Sciatic nerve (tissue), 2 donors: ENCODE measurements at places on chromosomes 3 and 15.

DNA sequence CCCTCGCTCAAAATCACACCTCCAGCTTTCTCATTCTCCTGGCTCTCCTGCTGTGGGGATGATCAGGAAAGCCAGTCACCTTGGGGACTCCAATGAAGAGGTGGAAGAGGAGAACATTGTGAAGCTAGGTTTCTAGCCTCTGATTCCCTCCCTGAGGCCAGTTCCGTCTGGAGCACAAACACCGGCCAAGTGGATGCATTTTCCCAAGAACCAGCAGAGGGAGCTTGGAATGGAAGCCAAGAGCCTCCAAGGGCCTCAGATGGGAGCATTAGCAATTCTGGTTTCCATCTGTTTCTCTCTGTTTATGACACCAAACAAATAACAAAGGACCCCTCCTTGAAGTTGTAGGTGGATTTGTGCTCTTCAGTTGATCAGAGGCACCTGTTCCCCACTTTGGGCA, 40.6 kb upstream of the NMNAT3 start:
- no peak for DNase-seq

DNA sequence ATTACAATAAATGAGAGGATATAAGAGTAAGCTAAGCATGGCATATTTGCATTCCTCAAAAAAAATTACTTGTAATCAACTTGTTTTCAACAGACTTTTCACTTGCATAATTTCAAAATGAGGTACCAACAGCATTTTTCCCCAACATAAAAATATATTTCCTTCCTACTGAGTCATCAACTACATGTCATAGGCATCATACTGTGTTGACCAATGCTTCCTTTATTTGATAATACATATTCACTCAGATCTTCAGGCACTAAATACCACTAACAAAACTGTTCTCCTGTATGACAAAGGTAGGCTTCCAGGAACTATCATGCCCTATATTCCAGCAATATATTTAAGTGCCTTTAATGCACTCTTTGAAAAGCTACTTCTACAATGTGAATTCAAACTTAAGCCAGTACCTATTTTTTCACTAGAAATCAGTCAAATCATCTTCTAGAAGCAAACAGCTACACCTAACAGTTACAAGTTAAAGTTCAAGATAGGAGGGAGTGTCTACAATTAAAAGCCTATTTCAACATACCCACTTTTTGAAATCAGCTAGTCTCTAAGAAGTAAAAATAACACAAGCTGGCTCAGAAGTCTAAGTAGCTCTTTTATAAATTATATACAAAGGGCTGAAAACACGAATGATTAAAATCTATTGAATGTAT, 11.3 kb downstream of the ADAM10 start:
- no peak for DNase-seq

GRCh38 chr15:92565351-92566125, 90.0 kb downstream of the FAM174B start:
- no peak for DNase-seq

DNA sequence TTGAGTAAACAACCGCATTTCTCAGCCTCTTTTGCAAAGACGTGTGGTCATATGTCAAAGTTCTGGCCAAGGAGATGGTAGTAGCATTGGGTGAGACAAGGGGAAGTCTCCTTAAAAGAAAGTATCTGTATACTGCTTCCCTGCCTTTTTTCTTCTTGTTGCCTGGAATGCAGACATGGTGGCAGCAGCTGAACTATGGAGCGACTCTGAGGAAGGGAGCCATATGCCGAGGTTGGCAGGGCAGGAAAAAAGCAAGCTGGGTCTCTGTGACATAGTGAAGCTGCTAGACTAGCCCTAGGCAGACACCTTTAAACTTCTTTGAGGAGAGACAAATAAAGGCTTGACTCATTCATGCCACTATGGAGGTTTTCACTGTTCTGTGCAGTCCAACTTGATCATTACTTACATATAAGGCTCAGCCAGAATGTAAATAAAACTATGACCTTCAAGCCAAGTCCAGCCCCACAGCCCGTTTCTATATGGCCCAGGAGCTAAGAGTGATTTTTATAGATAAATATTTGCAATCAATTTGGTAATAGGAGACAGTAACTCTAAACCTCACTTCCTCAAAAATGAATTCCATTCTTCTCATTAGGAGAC, 30.6 kb upstream of the PRICKLE2 start:
- DNase-seq, result no peak

DNA sequence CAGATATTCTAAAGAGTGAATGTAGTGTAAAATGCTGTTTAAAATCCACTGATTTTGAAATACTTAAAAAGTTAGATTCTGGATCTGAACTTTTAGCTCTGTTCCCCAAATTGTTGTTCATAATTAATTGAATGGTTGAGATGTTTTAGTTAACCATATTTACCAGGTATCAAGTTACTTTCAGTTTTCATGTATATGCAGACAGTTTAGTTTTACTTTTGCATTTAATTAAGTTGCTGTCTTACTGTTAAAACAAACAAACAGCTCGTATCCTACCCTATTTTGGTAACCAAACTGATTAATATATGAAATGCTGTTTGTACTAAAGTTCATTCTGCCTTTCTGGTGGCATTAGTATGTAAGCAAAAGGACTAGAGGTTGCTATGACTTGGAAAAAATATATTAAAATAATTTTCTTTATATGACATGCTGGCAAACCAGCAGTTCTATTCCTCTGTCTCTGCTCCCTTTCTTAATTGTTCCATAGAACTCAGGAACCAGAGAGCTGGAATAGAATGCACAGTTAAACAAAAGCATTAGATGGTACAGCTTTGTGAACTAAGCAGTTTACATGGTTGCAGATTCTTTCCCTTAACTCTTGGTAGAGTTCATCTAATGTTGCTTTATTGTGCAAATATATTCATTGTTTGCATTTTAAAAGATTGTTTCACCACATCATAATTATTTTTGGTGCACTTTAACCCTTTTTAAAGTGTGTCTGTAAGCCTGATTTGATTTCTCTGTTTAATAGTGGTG, 39.5 kb upstream of the SCAANT1 start:
- DNase-seq, result no peak

DNA sequence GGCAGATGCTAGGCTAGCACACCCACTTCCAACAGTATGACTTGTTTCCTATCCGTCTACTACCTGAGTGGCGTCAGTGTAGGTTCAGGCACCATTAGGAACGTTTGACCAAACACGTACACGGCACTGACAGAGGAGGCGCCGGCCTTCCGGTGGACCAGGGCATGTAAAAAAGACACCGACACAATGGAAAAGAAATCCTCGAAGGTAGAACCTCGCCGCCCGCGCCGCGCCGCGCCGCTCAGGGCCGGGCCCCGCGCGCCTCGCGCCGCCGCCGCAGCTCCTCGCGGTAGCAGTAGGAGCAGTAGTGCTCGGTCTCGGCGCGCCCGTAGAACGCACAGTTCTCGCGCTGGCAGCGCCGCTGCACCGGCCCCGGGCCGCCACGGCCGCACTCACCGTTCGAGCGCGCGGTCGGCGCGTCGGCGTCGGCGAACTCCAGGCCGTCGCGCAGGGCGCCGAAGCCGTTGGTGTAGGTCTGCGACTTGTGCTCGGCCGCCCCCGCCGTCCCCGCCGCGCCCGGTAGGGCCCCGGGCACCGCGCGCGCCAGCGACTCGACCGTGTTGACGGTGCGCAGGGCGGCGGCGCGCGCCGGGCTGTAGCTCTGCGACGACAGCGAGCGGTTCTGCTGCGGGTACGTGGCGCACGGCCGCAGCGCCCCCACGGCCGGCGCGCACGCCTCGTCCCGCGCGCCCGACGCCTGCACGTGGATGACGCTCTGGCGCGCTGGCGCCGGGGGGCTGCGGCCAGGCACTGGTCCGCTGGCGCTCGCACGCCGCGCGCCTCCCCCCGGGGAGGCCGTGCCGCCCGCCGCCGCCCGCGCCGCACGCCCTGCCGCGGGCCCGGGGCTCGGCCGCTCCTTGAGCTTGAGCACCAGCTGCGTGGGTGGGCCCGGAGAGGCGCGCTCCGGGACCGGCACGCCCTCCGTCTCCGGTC, 156.7 kb downstream of the KLF13 start:
- no peak for DNase-seq

DNA sequence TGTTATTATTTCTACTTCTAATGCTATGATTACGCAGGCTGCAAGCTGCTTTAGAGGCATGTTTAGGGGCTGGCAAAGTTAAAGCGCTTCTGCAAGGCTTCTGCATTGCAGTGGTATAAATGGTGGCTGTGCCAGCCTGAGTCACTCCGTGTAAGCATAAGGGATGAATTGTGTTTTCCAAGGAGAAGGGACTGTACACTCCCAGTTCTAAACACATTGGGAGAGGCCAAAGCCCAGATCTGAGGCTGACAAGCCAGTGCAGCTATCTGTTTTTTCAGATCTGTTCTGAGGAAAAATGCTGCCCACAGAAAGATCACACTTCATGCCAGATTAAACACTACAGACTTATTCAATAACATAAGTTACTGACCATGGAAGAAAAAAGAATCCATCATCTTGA, 83.8 kb downstream of the PRICKLE2 start:
- no peak for DNase-seq

DNA sequence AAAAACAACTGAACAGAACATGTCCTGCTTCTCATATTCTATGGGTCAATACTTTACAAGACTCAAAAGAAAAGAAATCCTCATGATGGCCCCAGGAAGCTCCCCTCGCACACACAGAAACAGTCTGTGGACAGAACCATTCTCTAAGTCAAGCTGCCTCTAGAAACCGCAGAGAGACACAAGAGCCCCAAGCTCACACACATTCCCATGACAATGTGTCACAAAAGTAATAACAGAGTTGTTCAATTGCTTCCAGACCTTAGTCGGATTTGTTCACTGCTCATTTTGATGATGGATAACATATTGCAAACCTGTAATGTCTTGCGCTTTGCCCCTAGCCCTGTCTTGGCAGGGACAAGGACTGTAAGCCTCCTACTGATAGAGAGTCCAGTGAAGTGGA, 60.9 kb downstream of the UMPS start:
- no peak for DNase-seq

- DNase-seq, result no peak
Observed at GRCh38 chr15:29361560-29361959, 91.9 kb upstream of the NSMCE3 start.

- no peak for DNase-seq
Observed at GRCh38 chr3:69283496-69283895, 102.4 kb downstream of the FRMD4B start.

DNA sequence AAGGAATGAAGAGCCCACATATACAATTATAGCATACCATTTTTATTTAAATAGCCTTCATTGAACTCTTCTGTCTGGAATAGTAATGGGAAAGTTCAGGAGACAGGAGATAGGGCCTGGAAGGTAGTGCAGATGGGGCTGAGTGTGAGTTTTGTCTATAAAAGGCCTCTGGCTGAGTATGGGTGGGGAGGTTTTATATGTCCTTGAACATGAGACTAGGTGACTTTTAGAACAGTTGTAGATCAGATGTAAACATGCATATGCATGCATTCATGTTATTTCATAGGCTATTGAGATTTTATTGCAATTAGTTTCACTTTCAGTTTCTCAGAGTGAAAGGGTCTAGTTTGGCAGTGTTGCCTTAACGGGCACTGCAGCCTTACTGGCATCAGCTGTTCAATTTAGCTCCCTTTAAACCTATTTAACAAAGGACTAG, 27.1 kb downstream of the CGGBP1 start:
- DNase-seq, result no peak

DNA sequence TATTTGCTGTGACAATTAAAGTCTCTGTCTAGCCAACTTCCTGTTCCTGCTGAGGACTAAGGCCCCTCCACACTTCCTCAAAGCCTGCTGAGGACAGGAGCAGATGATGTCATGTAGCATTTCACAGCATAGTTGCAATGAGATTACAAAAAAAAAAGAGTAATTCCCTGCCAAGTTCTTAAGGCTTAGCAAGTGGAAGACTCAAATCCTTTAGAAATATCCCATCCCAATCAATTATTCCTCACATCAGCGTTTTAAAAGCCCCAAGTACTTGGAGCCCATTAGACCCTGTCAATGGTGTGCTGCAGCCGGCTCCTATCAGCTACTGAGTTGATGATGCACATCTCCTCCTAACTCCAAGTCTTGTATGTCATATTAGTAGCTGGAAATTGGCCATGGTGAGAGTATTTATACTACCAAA, 51.7 kb downstream of the TRANK1 start:
- no peak for DNase-seq

GRCh38 chr15:96358001-96358801, 27.7 kb downstream of the NR2F2 start:
- peak; percentile 62 for DNase-seq

DNA sequence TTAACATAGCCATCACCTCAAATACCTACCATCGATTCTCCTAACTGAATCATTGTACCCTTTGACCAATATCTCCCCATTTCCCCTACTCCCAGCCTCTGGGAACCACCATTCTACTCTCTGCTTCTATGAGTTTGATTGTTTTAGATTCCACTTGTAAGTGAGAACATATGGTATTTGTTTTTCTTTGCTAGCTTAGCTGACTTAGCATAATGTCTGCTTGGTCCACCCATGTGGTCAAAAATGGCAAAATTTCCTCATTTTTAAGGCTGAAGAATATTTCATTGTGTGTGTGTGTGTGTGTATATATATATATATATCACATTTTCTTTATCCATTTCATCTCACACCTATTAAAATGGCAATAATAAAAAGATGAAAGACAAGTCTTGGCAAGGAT, 469.3 kb downstream of the FHIT start:
- no peak for DNase-seq

DNA sequence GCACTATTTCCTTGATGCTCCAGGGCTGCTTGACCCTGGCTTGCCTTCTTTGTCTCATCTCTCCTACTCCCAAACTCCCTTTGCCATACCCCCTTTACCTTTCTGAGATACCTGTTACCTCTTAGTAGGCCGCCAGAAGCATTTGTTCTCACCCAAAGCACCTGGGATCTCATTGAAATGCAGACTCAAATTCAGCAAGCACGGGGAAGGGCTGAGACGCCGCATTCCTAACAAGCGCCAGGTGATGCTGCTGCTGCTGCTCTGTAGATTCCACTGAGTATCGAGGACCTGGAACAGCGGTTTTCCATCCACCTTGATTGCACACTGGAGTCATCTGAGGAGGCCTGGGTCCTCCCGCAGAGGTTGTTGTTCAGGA, 91.8 kb downstream of the TMEM266 start:
- no peak for DNase-seq

- no peak for DNase-seq
Observed at GRCh38 chr15:29571792-29572431, 250.4 kb downstream of the TJP1 start.

- no peak for DNase-seq
Observed at GRCh38 chr15:49706805-49707204, 86.0 kb downstream of the DTWD1 start.

DNA sequence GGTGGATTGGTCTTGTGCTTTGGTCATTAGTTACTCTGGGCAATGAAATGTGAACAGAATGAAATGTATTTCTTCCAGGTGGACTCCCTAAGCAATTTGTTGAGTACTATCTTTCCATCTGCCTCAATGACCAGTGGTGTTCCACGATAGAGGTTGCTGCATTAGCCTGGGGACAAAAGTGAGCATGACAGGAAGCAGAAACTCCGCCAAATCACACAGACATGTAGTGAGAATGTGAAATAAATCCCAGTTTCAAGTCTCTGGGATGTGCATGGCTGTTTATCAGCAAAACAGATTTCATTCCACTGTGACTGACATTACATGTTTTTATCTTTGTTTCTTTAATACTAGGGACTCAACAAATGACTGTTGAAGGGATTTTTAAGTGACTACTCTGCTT, 63.3 kb upstream of the DCBLD2 start:
- no peak for DNase-seq
